ENCODE measurements at places on chromosomes 3 and 15. TPM values are rescaled to one million over a fixed set of nuclear protein-coding genes. Genes with fewer than 3 reads are reported as not detected.

ST8SIA2 gene
- 12.7 TPM for total RNA-seq

ADGRG7 gene
- total RNA-seq, result not detected

RARB gene
- not detected for total RNA-seq

GRAMD1C gene
- 2.2 TPM for total RNA-seq

OXSR1 gene
- 78.9 TPM for total RNA-seq

MITF gene
- 5.4 TPM for total RNA-seq

DTWD1 gene
- total RNA-seq, result 23.8 TPM

ARHGAP31 gene
- total RNA-seq, result 7.7 TPM

ADPRH gene
- total RNA-seq, result 13.3 TPM

CFAP100 gene
- total RNA-seq, result not detected

WNT5A gene
- 180 TPM for total RNA-seq

CKMT1B gene
- not detected for total RNA-seq

GREM1 gene
- 138 TPM for total RNA-seq

OXSM gene
- total RNA-seq, result 11.7 TPM

DUOXA2 gene
- not detected for total RNA-seq

FYTTD1 gene
- total RNA-seq, result 60.0 TPM

LMCD1 gene
- 31.2 TPM for total RNA-seq

AMIGO3 gene
- total RNA-seq, result 2.3 TPM

LRIG1 gene
- 3.0 TPM for total RNA-seq

WDR93 gene
- not detected for total RNA-seq

SKIC8 gene
- 61.4 TPM for total RNA-seq

CASR gene
- total RNA-seq, result not detected

ALDH1A3 gene
- 0.11 TPM for total RNA-seq

MCF2L2 gene
- 0.23 TPM for total RNA-seq

RBM15B gene
- 34.2 TPM for total RNA-seq

C3orf22 gene
- not detected for total RNA-seq

CMTM6 gene
- total RNA-seq, result 93.1 TPM

SH2D7 gene
- total RNA-seq, result not detected

CYP1A2 gene
- not detected for total RNA-seq

FNDC3B gene
- total RNA-seq, result 38.6 TPM

ARID3B gene
- total RNA-seq, result 0.77 TPM

EMC7 gene
- 29.2 TPM for total RNA-seq

SLC12A1 gene
- not detected for total RNA-seq

MYO5A gene
- total RNA-seq, result 53.7 TPM

LYZL4 gene
- not detected for total RNA-seq

SLC38A3 gene
- not detected for total RNA-seq

RYR3 gene
- not detected for total RNA-seq

MKRN3 gene
- total RNA-seq, result 6.5 TPM

CCRL2 gene
- total RNA-seq, result 5.3 TPM

CHL1 gene
- total RNA-seq, result not detected

TMA7 gene
- total RNA-seq, result 406 TPM

PLA2G4D gene
- total RNA-seq, result not detected

CAMK2N2 gene
- 0.69 TPM for total RNA-seq

UQCC5 gene
- total RNA-seq, result 1.7 TPM

CYP1A1 gene
- total RNA-seq, result 0.06 TPM

WDR53 gene
- total RNA-seq, result 8.3 TPM

MB21D2 gene
- total RNA-seq, result 11.0 TPM

DPPA2 gene
- not detected for total RNA-seq

PLXNA1 gene
- 65.6 TPM for total RNA-seq

LCTL gene
- total RNA-seq, result 0.11 TPM

TMEM108 gene
- total RNA-seq, result 9.4 TPM

CGNL1 gene
- 2.2 TPM for total RNA-seq

ZCWPW2 gene
- total RNA-seq, result 1.4 TPM
